ENCODE measurements at places on chromosomes 3 and 15.
A peak's percentile ranks its signal among the peaks of the same experiment; 100 is the strongest.

GRCh38 chr3:53842436-53843194 is 3.6 kb downstream of the CHDH start:
- peak; percentile 88 for DNase-seq

- DNase-seq, result no peak
These were observed 199.3 kb upstream of the LINGO1 start for GRCh38 chr15:77831986-77832385.

- DNase-seq, result no peak
These were observed 652.0 kb upstream of the GOLIM4 start for GRCh38 chr3:168747697-168748096.

DNA sequence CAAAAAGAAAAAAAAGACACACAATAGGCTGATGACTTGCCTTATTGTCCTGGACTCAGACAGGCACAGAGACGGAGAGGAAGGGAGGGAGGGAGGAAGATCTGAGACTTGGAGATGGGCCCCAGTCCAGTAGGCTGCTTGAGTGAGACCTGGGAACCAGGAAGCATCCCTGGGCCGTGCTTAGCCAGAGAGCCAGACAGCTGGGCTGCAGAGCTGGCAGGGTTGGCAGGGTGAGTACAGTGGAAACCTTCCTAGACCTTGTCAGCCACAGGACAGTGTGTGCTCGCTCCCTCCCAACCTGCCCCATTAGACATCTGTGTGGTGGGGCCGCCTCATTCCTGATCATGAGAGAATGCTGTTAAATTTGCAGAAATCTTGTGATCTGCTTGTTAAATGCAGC is 107.9 kb upstream of the ALDH1A3 start:
- DNase-seq, result no peak

DNA sequence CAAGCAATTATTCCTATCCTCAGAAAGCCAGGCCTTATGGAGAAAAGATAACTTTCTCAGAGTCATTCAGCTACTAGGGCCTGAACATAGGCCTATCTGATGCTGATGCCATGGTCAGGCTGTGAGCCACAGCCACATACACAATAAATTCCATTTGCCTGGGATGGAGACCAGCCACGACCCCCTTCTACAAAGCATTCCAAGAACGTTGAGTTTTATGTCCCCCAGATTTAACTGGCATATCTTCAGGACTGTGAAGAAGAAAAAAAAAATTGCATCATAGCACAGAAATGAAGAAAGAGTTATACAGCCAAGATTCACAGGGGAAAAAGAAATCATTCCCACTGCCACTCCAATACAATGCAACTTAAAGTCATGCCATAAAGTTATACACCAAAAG is 100.0 kb downstream of the THBS1 start:
- DNase-seq, result no peak

DNA sequence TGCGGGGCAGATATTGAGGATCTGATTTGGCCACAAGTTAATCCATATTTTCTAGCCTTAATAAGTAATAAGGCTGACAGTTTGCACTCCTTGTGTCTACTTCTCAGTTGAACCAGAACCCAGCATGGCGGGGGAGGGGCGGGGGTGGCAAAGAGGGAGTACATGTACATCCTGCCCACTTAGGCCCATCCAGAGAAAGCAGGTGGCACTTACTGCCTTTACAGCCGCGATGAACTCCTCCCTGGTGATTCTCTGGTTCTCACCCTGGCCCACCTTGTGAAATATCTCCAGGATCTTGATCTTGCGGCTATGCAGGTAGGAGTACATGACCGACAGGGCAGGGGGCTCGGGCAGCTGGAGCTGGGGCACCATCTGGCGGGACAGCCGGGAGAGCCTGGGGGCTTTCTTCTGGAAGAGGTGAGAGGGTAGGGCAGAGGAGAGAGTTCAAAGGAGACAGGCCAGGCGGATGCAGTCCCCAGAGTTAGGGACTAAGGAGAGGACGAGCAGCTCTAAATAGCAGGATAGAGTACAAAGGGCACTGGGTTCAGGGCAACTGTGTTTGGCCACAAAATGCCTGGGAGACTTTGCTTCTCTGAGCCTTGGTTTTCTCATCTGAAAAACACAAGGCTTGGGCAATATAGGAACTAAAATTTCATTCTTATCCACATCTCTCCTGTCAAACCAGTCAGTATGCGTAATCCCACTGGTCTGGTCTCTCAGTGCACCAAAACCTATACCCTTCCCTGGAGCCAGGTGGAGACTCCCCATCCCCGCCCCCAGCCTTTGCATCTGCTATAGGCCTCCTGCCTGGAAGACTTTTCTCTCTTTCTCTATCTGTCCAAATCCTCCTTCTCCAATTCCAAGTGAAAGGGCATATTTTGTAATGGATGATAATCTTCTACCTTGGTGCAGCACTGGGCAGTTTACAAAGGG is 10.1 kb downstream of the EFCAB12 start:
- DNase-seq, result no peak

GRCh38 chr15:70245932-70246622 is 148.4 kb upstream of the TLE3 start:
- DNase-seq, result no peak

Data from midbrain (tissue), 1 donor.